ENCODE measurements at places on chromosomes 7 and 10.

DNA sequence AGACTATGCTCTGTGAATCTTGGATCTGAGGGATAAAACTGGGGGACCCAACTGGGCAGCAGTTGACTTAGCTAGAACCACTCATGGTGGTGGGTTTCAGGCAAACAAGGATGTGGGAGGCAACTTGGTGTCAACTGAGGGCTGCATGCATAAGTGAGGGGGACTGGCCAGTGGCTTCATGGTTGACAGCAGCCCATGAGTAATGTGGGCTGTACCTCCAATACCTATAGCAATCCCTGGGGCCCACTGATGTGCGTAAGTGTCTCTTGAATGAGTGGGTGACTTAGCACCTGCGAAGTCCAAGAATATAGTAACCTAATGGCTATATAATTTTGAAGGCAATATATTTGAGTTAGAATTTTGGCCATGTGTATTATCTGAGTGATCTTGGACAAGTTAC is 13.7 kb upstream of the MAP3K8 start:
- no peak for DNase-seq

- DNase-seq: no peak
Observed at GRCh38 chr10:10326116-10326515, 691.6 kb upstream of the CELF2 start.

- DNase-seq: no peak
Observed at GRCh38 chr10:33114451-33114952, 156.5 kb upstream of the ITGB1 start.

DNA sequence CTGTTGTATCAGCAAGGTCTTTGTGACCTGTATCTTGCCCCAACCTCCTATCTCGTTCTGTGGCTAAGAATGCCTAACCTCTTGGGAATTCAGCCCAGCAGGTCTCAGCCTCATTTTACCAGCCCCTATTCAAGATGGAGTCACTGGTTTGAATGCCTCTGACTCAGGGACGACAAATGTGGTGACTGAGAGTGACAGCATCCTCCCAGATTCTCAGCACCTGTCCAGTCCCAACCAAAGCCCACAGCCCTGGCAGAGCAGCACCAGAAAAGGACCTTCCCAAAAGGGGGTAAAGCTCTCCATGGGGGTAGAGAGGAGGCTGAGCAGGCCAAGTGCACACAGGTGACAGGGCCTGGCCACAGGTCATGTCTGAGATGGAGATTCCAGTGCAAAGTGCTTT is 35.4 kb upstream of the GPAM start:
- DNase-seq: no peak

DNA sequence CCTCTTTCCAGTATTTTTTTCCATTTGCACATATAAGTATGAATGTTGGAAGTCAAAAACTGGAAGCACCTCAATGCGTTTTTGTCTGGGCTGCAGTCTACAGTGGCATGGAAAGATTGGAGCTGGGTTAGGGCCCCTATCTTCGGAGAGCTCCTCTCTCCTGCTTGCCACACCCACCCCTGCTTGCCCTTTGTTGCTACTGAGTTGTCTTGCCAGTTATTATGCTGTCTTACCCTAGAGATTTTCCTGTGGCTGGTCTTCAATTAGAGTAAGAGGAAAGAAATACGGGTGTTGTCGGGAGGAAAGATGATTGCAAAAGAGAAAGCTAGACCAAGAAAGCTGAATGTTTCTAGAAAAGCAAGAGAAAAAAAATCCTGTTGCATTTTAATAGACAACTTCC is 228.9 kb upstream of the CELF2 start:
- no peak for DNase-seq

- DNase-seq: no peak
Observed at GRCh38 chr7:2641406-2642393, 9.9 kb downstream of the TTYH3 start.

DNA sequence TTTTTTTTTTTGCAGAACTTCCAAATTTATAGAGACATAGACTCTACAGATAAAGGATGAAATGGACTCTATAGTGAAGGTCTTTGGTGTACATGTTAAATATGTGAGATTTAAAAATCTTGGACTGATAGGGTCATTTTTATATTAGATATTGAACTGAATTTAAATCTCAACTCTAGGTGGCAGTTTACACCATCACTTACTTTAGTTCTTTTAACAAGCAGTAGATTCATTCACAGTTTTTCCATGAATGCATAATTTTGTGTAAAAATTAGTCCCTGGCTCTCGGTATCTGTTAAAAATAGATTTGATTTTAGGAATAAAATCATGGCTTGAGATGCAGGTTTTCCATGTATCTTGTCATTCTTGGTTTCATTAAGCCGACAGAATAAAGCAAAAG is 31.1 kb upstream of the SNX13 start:
- DNase-seq: peak; percentile 2

- no peak for DNase-seq
Observed at GRCh38 chr7:150781103-150781502, 19.1 kb downstream of the TMEM176B start.

Measured in NCI-H146 (cell line).